ENCODE measurements at places on chromosomes 4 and X.

- no peaks in the 10 kb centered on the region for H3K27me3 ChIP-seq
- no peak overlapping the region for H3K4me3 ChIP-seq
- DNase-seq = no peak
- no peaks in the 10 kb centered on the region for H3K4me1 ChIP-seq
- H3K36me3 ChIP-seq = no peaks in the 10 kb centered on the region
Measured at GRCh38 chr4:158051401-158052235, 121.2 kb downstream of the GASK1B start.

DNA sequence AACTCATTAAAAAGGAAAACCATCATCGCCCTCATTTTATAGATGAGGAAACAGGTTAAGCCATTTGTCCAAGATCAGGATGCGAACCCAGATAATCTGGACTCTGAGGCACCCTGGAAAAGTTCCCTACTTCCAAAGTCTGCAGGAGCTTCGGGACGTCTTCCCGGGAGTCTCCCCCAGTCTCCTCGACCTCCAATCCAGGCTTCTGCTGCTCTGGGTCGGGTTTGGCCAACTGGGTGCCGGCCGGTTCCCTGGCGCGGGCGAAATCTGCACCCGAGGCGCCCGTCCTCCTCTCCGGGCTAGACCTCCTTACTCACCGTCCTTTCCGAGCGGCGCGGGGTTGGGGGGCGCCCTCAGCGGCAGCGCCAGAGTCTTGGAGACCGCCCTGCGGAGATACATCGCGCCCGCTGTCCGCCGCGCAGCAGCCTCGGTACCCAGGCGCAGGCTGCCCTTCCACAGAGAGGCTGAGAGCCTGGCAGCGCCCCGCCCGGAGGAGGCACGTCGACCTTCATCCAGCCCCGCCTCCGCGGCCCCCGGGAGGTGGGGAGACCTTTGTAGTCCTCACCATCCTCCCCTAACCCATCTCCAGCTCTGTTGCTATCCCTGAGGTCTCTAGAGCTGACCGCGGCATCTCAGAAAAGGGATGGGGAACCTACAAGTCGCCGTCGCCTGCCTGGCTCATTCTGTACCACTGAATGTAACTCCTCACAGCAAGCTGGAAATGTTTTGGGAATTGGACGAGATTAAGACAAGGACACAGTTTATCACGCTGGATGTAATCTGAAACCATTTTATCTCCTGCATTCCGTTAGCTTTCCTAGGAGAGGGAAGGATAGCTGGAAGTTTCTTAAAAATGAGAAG is at the start of gene MGARP:
Gene MGARP (minus strand): TSS at position 466 of the 861 bp plus-strand sequence. CDS start 67 bp downstream, at position 399.
- H3K27ac ChIP-seq = no peak within 1 kb of the TSS
- peak; percentile 36 for DNase-seq
- peaks cover 4% of the 10 kb centered on the region for H3K36me3 ChIP-seq
- H3K4me3 ChIP-seq = peak within 1 kb of the TSS; percentile 79
- peaks cover 20% of the 10 kb centered on the region for H3K4me1 ChIP-seq

DNA sequence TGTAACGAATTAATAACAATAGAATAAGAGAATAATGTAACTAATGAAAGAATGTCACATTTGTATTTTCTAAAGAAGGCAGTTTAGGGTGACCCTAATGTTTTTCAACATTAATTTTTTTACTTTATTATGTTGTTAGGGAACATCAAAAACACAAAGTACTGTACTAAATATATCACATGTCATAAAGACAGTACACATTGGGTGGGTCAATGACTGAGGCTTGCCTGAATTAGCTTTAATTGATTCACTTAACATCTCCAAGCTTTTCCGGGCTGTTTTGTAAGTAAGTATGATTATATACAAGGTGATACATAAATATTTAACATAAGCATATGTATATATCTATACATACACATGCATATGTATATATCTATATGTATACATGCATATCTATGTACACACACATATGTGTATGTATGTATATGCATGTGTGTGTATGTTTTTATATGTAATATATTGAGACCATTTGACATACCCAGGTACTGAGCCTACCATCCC is 43.4 kb upstream of the KLF3 start:
- no peak overlapping the region for H3K27ac ChIP-seq
- peaks cover 3% of the 10 kb centered on the region for H3K4me1 ChIP-seq
- DNase-seq = no peak
- peaks cover 3% of the 10 kb centered on the region for H3K27me3 ChIP-seq
- no peak overlapping the region for H3K4me3 ChIP-seq

- H3K4me3 ChIP-seq = no peak overlapping the region
- no peak for DNase-seq
- no peak overlapping the region for H3K27ac ChIP-seq
- no peaks in the 10 kb centered on the region for H3K27me3 ChIP-seq
Measured at GRCh38 chr4:86302251-86302650, 57.6 kb downstream of the MAPK10 start.

GRCh38 chrX:137290011-137290410 is 256.2 kb upstream of the GPR101 start:
- no peaks in the 10 kb centered on the region for H3K27me3 ChIP-seq
- no peaks in the 10 kb centered on the region for H3K4me1 ChIP-seq
- no peaks in the 10 kb centered on the region for H3K36me3 ChIP-seq

DNA sequence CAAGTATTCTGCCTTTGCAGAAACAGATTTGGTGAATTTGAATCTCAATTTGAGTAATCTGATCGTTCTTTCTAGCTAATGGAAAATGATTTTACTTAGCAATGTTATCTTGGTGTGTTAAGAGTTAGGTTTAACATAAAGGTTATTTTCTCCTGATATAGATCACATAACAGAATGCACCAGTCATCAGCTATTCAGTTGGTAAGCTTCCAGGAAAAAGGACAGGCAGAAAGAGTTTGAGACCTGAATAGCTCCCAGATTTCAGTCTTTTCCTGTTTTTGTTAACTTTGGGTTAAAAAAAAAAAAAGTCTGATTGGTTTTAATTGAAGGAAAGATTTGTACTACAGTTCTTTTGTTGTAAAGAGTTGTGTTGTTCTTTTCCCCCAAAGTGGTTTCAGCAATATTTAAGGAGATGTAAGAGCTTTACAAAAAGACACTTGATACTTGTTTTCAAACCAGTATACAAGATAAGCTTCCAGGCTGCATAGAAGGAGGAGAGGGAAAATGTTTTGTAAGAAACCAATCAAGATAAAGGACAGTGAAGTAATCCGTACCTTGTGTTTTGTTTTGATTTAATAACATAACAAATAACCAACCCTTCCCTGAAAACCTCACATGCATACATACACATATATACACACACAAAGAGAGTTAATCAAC is 15.3 kb downstream of the PLP1 start:
- no peak overlapping the region for H3K27ac ChIP-seq
- peaks cover 23% of the 10 kb centered on the region for H3K4me1 ChIP-seq
- H3K27me3 ChIP-seq = no peaks in the 10 kb centered on the region
- H3K4me3 ChIP-seq = no peak overlapping the region
- no peaks in the 10 kb centered on the region for H3K36me3 ChIP-seq
